Stimulated activated CD4-positive, alpha-beta T cell treated with anti-CD3 and anti-CD28 coated beads, Interleukin-1b, Interleukin-23, amount 100 ng/mL, for 4 hours (primary cell): ENCODE measurements at places on chromosomes 6 and 20.

DNA sequence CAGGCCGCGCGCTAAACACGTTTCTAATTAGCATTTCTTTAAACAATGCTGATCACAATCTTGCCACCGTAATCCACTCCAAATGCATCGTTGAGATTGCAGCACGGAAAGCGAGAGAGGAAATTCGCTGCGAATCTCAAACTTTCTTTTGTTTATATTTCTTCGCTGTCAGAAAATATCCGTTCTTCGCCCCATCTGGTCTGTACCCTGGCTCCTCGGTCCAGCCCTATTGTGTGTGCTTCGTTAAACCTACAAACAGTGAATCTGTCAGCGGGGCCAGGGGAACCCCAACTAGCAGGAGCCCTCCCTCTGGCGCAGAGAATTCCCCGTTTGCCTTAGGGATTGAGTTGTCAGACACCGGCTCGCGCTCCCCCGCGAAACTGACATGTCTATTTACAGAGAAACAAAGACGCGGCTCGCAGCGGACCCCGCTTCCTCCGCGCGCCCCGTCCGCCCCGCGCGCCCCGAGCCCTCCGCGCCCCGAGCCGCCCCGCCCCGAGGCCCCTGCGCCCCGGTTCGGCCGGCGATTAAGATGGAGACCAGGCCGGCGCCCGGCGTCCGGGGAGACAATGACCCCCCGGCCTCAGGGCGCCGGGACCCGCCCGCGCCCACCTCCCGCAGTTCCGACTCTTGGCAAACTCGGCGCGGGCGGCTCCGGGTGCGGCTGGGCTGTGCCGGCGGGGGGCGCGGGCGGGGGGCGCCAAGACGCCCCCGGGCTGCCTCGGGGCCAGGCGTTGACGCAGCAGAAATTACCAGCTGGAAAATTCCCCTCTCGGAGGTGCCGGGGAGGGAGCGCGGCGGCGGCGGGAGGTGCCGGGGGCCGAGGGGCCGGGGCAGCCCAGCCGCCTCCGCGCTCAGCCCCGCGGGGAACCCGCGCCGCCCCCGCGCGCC, 874 bp downstream of the ZBTB46 start:
- DNase-seq = no peak

DNA sequence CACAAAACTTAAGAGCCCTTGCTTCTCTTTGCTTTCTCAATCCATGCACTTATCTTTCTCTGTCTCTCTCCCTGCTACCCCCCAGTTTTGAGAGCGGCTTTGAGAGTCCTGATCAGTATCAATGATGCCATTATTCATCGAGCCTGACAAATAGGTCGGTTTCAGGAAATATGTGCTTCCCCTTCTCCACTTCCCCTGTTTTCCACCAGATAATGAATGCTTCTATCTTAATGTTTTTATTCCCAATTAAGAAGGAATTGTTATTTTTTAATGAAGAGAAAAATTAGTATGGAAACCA, 117.7 kb downstream of the KIF13A start:
- no peak for DNase-seq

DNA sequence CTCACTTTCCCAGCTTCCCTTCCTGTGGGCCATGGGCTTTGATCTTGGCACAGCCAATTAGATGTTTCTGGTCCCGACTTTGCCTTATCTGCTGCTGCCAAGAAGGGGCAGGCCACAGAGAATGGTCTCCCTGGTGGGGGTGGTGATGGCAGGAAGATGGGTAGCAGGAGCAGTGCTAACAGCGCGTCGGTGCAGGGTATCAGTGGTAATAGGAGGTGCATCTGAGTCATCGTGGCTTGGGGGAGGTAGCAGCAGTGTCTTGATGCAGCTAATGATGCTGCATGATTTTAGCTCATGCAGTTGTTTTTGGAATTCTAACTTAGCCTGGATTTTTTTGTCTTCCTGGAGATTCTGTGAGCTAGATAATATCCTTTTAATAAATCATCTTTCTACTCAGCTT, 18.9 kb upstream of the MAS1 start:
- DNase-seq = no peak

DNA sequence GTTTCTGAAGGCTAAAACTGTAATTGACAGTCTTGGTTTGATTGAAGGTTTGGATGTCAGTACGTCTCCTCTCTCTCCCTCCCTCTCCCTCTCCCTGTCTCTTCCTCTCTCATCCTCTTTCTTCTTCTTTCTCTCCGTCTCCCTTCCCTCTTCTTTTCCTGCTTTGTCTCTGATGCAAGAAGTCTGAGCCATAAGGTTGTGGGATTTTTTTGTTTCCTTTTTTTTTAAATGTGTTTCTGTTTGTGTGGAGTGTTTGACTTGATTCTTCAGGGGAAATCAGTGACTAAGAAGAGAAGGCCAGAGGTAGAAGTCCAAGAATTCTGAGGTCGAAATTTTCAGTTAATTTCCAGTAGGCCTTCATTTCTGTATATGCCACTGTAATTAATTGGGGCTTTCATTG, 111.9 kb downstream of the FOXO3 start:
- DNase-seq = no peak

DNA sequence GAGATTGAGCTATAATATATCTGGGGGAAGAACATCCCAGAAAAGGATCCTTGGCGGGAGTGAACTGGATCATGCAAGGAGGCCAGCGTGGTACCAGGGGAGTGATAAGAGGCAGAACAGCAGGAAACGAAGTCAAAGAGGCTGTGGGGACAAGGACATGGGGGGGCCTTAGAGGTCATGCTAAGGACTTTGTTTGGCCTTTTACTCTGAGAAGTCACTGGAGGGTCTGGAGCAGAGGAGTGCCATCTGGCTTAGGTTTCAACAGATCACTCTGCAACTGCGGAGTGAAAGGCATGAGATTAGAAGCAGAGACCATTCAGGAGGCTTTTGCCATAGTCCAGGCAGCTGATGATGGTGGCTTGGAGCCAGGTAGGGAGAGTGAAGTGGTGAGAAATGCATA, 24.3 kb downstream of the MRAP2 start:
- DNase-seq = no peak

DNA sequence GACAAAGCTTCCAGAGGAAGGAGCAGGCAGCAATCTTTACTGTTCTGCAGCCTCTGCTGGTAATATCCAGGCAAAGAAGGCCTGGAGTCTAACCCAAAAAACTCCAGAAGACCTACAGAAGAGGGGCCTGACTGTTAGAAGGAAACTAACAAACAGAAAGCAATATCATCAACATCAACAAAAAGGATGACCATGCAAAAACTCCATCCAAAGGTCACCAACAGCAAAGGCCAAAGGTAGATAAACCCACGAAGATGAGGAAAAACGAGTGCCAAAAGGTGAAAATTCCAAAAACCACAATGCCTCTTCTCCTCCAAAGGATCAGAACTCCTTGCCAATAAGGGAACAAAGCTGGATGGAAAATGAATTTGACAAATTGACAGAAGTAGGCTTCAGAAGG, 469.8 kb upstream of the FLRT3 start:
- DNase-seq = no peak

GRCh38 chr6:16759181-16759645, 2.0 kb downstream of the ATXN1 start:
- DNase-seq = no peak

GRCh38 chr6:155648301-155648700, 192.7 kb upstream of the NOX3 start:
- DNase-seq = no peak

DNA sequence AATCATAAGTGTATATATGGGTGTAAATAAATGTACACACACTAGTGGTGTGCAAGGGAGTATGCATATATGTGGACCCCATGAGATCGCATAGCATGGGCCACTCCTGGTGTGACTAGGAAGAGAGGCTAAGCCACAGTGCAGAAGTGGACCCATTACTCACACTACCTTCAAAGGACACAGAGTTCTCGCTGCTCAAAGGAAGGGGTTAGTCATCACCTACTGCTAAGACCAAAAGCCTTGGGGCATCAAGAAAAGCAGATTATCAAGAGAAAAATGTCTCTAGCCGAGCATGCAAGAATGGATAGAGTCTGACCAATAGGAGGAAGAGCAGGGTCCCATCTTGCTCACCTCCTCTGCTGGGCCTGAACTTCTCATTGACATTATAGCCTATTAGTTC, 195.5 kb downstream of the MAFB start:
- DNase-seq = no peak

DNA sequence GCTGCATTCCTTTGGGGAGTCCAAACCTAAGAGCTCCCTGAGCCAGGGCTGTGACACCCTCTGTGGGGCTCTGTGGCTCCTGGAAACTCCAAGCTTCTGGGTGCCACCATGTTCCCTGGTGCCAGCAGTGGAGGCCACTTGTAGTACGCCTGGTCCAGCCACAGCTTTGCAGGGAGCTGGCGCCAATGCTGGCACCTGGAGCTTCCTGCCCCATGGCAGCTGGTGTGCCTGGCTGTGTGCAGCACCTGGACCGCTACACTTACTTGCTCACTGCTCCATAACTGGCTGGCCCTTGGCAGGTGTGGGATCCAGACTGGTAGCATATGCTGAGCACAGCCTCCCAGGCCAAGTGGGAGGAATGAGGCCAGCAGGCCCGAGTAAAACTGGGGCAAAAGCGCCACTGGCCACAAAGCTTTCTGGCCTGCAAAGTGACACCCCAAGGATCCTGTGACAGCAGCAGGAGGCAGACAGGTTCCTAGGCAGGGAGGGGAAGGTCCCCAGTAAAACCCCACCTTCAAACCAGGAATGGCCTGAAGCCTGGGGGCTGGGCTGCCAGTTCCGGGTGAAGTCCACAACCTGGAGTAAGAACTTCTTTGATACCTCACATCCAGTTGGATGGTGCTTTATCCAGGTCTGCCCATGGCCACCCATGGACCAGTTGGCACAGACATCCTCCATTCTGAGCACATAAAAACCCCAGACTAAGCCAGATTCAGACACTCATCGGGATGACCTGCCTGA, 461.0 kb downstream of the TBC1D32 start:
- no peak for DNase-seq

DNA sequence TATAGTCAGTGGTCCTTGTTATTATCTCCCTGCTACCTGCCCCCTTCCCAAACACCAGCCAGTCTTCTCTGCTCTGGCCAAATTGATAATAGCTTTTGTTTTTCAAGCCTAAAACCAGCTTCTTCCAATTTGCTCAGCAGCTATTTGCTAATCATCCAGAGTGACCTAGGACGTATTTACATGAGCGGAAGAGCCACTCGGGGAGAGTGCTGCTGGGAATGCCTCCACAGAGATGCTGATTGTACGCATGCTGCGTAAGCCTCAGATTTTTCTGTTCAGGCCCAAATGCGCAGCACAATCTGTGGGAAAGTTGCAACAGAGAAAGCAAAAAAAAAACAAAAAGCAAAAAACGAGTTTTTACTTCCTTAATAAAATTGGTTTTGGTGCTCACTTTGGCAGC, 24.4 kb upstream of the ID1 start:
- no peak for DNase-seq

DNA sequence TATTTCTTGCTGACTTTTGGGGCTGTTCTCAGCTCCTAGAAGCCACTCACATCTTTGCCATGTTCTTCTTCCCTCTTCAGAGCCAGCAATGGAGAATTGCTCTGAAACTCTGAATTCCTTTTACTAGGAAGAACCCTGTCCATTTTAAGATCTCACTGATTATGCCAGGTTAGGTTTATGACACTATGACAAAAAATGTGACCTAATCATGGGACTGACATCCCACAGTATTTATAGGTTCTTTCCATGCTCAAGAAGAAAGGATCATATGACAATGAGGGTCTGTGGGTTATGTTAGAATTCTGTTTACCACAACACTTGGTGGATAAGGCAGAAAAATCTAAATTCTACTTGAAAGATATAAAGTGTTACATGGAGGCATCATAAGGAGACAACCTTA, 263.3 kb upstream of the CITED2 start:
- DNase-seq = no peak

DNA sequence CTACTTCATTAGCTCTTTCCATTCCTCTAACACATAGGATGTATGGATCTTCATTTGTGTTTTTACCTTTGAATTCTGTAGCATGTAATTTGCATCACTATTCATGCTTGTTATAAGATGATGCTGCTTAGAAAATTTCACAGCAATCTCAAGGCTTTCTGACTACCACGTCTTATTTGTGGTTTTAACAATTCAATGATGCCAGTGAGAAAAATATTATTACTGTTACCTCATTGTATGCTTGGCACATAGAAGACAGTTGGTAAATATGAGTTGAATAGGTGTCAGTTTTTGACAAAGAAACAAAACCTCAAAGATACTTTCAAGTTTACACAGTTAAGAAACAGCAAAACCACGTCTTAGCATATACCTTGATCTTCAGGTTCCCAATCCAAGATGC, 428.6 kb downstream of the TFAP2A start:
- no peak for DNase-seq

DNA sequence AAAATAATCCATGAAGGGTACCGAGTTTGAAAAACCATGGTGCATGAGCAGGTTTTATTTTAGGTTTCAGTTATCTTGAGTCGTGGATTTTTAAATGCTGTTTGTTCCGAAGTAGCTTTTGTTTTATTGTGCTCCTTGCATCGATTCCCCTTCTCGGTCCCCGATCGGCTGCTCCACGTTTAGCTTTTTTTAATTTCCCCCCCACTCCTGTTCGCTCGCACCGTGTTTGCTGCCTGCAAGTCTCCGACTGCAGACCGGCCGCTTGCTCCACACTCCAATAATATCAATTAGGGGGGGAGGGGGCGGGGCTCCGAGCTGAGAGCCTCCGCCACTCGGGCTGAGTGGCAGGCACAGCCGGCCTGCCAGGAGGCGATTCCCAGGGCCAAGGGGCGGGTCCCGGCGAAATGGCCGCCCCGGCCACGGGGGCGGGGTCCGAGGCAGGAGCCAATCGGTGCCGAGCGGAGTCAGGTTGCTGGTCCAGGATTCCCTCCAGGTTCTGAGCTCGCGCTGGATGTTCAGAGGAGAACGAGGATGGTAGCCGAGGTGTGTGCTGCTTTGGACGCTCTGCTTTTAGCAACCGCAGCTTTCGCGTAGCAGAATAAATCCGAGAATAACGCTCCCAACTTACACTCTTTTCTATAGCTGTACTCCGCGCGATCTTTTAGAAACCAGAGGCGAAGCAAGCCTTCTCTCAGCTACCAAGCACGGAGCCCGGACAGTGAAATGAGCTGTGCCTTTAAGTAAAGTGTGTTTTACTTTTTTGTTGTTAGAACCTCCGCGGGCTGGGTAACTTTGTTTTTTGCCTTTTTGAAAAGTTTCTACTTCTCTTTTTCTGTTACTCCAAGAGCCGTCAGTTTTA, at the start of gene EPHA7:
TSS of gene EPHA7 (minus strand) at position 256 of the 859 bp plus-strand sequence. CDS start at position 38, 218 bp downstream.
- DNase-seq = no peak

DNA sequence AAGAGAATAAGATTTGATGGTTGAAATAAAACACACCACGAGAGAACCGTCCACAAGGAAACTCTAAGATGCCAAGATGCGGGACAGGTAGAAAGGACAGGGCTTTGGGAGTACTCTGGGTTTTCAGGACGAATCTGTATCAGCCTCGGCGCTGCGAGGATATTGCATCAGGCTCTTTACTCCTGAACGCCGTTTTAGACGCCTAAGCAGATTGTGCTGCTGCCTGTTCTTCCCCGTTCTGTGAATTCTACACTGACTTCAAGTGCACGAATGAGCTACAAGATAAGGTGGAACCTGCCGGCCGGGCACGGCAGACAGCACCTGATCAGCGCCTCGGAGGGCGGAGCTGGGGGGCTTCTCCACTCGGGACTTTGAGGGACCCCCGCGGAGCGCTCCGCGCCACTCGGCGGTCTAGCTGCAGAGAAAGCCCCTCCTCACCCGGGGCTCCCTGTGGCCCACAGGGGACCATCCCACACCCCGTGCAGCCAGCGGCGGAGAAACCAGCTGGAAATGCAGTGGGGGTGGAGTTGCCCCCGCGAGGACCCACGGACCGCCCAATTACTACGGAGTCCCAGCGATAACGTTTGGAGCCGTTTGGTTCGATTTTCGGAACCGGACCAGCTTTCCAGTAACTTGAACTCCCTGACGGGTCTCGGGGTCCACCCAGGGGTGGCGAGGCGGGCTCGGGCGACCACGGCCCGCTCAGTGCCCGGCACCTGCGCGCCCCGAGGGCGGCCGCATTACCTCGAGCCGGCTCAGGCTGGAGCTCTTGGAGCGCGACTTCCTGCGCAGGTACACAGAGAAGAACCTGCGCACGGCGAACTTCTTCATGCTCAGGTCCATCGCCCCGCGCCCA, 646 bp downstream of the RPS6KA2 start:
- DNase-seq = peak; percentile 13
